Panc1 (cell line): ENCODE measurements at places on chromosomes 5 and 9. TPM values are rescaled to one million over a fixed set of nuclear protein-coding genes. Genes with fewer than 3 reads are reported as not detected.
A peak's percentile ranks its signal among the peaks of the same experiment; 100 is the strongest.

- DNase-seq, result peak; percentile 52
Measured at GRCh38 chr5:82351754-82352145, 73.6 kb upstream of the RPS23 start.

The TPPP gene
- 0.98 TPM for total RNA-seq

DNA sequence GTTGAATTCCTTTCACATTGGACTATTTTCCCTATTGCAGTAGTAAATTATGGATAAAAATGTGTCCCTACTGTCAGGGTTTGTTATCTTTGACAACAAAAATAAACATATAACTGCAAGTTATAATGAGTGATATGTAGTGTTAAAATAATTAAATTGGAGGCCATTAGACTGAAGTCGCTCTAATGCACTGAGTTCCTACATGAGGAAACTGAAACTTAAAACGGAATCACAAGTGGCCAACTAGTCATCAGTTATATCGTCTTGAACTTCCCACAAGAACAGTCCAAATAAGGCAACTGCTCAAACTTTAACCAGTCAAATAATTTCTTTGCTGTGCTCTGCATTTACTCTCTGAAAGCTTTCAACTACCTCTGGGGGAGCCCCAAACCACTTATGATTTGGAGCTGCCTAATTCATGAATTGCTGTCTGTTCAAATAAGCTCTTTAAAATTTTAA lies 2.1 kb upstream of the IFT74 start:
- no peak for DNase-seq

DNA sequence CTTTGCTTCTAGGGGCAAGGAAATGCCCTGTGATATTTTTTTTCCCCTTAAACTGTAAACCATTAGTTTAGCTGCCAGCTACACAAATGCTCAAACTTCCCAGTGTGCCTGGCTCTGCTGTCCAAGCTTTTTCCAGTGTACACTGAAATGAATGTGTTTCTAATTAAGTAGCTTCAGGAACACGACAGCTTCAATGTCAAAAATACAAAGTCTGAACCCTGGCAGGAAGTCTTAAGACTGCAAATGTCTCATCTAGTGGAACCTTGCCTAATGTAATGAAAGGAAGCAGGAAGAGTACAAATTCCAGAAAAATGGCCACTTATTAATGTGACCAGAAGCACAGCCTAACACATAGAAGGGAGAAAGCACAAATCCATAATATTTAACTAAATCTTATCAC lies 255.2 kb downstream of the CRB2 start:
- no peak for DNase-seq

GRCh38 chr9:101897196-101897595 lies 158.7 kb upstream of the GRIN3A start:
- no peak for DNase-seq

The RNF183 gene
- total RNA-seq, result not detected

DNA sequence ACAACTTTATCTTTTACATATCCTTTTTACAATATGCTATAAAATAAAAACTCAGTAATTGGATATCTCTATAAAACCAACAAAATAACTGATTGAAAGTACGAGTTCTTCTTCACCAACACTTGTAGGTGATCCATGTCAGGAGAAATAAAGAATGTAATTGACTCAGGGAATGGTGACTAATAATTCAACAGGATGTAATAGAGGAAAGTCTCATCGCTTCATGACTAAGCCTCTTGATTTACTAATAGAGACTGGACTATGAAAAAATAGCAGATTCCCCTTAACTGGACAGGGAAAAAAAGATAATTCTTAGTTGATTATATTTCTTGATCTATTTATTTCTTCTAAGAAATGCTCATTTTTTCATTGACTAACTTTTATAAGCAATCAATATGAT lies 507.7 kb upstream of the PTGER4 start:
- DNase-seq, result no peak

The SH2D3C gene
- 0.49 TPM for total RNA-seq

DNA sequence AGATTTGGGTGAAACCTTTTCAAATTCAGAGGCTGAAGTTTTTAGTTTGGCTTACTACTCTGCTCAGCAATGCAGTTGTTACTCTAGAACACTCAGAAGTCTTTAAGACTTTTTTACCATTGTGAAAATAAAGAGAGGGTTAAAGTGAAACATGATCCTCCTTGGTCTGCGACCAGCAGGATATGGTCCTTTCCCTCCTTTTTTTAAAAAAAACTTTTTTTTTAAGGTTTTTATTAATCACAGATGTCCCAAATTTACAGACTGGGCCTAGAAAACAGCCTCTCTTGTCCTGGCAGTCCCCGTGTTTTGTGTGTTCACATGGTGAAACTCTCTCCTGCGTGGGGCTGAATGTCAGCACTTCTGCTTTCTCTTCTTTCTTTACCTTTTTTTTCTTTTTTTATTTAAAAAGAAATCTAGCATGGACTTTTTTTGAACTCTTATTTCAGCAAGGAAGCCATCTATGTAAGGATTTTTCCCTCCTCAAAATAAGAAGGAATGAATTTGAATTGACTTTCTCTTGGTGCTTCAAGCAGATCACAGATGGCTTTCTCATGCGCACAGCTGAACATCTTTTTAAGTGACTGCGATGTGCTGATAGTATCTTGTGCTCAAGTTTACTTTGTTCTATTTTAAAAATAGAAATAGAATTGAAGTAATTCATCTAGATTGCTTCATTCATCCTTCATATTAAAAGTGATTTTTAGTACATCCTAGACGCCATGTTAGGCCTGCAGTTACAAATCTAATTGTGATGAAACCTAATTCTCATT lies 128.7 kb upstream of the OTULINL start:
- no peak for DNase-seq

DNA sequence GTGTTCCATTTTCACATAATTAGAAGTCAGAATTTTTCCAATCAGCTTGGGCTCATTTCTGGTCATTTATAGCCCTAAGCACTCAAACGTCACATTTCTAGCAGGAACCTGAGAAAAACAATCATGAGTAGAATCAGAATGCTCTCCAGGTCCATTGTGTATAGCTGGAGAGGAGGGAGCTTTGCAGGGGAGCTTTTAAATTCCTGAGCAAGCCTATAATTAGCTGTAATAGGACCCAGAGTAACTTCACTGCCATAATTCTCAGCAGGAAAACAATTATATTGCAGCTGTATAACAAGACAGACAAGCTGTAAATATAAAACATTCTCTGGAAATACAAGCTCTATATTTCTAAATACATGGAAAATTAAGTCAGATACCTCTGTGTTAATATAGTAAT lies 637.6 kb upstream of the SGCD start:
- DNase-seq, result no peak
